Gastrocnemius medialis (tissue), 4 donors: ENCODE measurements at places on chromosomes 1 and 21. TPM values are rescaled to one million over a fixed set of nuclear protein-coding genes. Genes with fewer than 3 reads are reported as not detected.

DNA sequence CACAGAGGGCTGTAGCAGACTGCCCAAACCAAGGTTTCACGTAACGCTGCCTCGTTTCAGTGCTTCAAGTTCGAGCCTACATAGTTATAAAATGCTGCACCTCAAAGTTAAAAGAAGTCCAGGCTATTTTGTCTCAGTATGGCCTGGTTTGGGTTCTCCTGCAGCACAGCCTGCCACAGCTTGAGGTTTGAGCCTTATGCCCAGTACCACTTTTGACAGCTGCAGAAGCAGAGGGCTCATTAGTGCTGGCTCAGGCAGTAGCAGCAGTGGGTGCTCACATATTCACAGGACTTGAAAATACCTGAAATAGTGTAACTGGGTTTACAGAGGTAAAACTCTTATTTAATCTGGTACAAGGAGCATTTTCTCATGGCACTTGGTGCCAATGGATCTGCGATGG lies 15.3 kb downstream of the SPATA46 start:
- no peak overlapping the region for H3K4me3 ChIP-seq
- no peak for DNase-seq
- H3K27me3 ChIP-seq, result no peaks in the 10 kb centered on the region
- no peaks in the 10 kb centered on the region for H3K4me1 ChIP-seq
- H3K27ac ChIP-seq, result no peak overlapping the region

GRCh38 chr1:26999440-26999987 lies 6.0 kb downstream of the TRNP1 start:
- no peak overlapping the region for H3K4me3 ChIP-seq
- H3K36me3 ChIP-seq, result no peaks in the 10 kb centered on the region
- peaks cover 17% of the 10 kb centered on the region for H3K27me3 ChIP-seq
- peaks cover 19% of the 10 kb centered on the region for H3K4me1 ChIP-seq
- peak overlapping the region; percentile 52 for H3K27ac ChIP-seq
- DNase-seq, result peak; percentile 63

The S100A16 gene
- 37.3 TPM for total RNA-seq

The GFI1 gene
- total RNA-seq, result not detected

The MIXL1 gene
- not detected for total RNA-seq

DNA sequence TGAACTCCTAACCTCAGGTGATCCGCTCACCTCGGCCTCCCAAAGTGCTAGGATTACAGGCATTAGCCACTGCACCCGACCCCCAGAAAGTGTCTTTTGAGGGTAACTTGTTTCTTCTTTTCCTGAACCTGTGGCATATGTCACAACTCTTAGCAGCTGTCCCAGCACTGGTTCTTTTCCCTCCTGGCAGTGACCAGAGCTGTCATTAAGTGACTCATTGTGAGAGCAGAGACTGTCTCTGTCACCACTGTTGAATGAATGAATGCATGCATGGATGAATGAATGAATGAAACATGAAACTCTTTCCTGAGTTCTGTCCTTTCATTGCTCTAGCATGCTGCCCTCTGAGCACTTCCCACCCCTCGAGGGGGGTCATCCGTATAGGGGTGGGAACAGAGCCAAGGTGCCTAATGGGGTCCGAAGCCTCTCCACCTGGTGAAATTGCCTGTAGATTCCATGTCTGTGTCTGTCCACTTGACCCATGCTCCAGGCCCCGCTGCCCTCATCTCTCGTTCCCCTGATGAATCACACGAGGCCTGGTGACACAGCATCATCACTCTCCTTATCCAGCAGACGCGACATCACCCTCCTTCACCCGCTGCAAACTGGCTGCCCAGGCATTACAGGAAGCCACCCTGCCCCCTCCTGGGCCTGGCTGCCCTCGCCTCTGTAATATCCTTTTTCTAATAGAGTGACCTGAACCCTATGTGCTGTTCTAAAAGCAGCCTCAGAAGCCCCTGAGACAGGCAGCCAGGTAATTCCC lies 75.0 kb downstream of the IGSF21 start:
- no peak overlapping the region for H3K27ac ChIP-seq
- no peaks in the 10 kb centered on the region for H3K36me3 ChIP-seq
- peaks cover 15% of the 10 kb centered on the region for H3K27me3 ChIP-seq
- DNase-seq, result no peak
- no peaks in the 10 kb centered on the region for H3K4me1 ChIP-seq

DNA sequence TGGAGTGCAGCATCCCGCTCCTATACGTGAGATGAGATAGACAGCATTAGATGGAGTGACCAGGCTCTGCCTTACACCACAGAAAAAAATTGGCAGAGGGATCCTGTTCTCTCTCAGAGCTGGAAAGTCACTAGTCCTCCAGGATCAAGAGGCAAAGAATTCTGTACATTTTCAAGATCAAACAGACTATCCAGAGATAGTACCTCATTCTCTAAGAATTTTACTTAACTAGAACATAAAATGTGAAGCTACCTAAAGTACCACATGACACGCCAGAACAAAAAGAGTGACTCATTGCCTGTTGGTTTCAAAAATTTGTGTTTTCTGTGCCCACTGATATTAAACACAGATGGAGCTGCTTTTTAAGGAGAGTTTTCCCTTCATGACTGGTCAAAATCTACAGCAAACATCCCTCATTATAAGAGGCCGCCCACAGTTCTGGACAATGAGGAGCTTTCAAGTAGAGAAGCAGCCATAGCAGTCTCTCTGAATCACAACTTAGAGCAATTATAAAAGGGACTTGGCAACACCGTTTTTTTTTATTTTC lies 32.3 kb downstream of the CD160 start:
- no peak for DNase-seq
- H3K27ac ChIP-seq, result no peak overlapping the region
- no peaks in the 10 kb centered on the region for H3K4me1 ChIP-seq
- no peaks in the 10 kb centered on the region for H3K27me3 ChIP-seq
- H3K36me3 ChIP-seq, result no peaks in the 10 kb centered on the region
- no peak overlapping the region for H3K4me3 ChIP-seq

GRCh38 chr1:65658122-65658521 lies 134.6 kb upstream of the PDE4B start:
- H3K27ac ChIP-seq, result no peak overlapping the region
- no peak overlapping the region for H3K4me3 ChIP-seq
- H3K4me1 ChIP-seq, result no peaks in the 10 kb centered on the region
- no peaks in the 10 kb centered on the region for H3K36me3 ChIP-seq

The GJB5 gene
- not detected for total RNA-seq

DNA sequence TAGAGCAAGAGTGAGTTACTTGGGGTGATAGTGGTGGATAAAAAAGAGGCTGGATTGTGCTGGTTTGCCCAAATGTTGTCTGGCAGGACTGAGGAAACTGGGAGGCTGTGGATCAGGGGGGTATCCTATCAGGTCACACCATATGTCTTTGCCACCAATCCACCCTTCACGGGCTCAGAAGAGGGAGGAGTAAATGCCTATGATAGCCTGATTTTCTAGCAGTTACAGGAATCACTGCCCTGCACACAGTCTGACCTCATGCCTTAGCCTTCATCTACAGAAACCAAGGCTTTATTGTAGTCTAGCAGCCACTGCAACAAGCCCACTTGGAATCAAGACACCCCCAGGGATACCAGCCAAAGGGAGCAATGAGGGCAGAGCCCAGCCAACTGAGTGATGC lies 51.8 kb downstream of the ATP1A1 start:
- H3K27ac ChIP-seq, result no peak overlapping the region
- no peak overlapping the region for H3K4me3 ChIP-seq
- H3K36me3 ChIP-seq, result no peaks in the 10 kb centered on the region
- no peaks in the 10 kb centered on the region for H3K27me3 ChIP-seq
- DNase-seq, result no peak

The CELA3A gene
- total RNA-seq, result not detected

DNA sequence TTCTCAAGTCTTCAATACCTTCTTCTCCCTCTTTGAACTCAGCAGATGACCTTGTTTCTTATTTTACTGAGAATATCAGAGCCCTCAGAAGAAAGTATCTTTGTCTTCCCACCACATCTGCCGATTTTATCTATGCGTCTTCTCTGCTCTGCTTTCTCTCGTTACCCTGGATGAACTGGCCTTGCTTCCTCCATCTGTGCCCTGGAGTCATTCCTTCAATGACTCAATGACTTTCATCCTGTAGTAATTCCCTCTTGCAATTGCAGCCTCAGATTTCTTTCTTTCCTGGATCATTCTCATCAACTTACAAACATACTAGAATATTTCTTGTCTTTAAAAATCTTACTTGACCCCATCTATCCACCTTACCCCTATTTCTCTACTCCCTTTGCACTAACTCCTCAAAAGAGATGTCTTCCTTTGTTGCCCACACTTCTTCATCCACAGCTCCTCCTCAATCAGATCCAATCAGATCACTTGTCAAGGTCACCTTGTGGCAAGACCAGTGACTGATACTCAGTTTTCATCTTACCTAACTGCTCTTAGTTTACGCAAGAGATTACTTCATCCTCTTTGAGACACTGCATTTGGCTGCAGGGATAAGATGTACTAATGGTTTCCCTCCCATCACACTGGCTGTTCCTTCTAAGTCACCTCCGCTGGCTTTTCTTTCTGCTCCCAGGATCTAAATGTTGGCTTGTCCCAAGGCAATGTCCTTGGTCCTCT lies 8.2 kb upstream of the TGFBR3 start:
- no peaks in the 10 kb centered on the region for H3K27me3 ChIP-seq
- DNase-seq, result no peak
- H3K36me3 ChIP-seq, result no peaks in the 10 kb centered on the region
- H3K4me1 ChIP-seq, result peaks cover 7% of the 10 kb centered on the region
- H3K27ac ChIP-seq, result peak overlapping the region; percentile 27

The PADI1 gene
- not detected for total RNA-seq

DNA sequence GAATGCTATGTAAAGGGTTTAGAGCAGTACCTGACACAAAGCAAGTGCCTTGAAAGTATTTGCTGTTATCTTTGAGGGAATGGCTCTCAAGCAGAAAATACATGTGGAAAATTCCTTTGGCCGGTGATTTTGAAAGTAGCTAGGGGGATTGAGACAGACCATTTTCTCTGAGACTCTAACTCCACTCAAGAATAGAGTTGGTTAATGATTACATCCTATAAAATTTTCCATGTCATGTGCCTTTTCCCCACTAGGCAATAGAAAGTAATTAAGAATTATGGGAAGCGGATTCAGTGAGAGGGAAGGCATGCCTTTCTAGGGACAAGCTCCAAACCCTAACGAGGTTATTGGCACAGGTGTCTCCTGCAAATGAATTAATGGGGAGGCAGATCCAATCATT lies 276.0 kb downstream of the GPATCH2 start:
- H3K4me1 ChIP-seq, result no peaks in the 10 kb centered on the region
- no peak for DNase-seq
- no peak overlapping the region for H3K27ac ChIP-seq
- H3K36me3 ChIP-seq, result no peaks in the 10 kb centered on the region
- no peaks in the 10 kb centered on the region for H3K27me3 ChIP-seq

- H3K36me3 ChIP-seq, result no peaks in the 10 kb centered on the region
- H3K27ac ChIP-seq, result no peak overlapping the region
- no peak for DNase-seq
These were observed 71.5 kb downstream of the POU2F1 start for GRCh38 chr1:167292216-167292615.

The BMP8A gene
- 1.3 TPM for total RNA-seq

GRCh38 chr1:8718850-8719361 lies 98.5 kb downstream of the RERE start:
- no peak overlapping the region for H3K27ac ChIP-seq
- H3K27me3 ChIP-seq, result no peaks in the 10 kb centered on the region
- H3K36me3 ChIP-seq, result no peaks in the 10 kb centered on the region
- H3K4me3 ChIP-seq, result no peak overlapping the region
- DNase-seq, result no peak

DNA sequence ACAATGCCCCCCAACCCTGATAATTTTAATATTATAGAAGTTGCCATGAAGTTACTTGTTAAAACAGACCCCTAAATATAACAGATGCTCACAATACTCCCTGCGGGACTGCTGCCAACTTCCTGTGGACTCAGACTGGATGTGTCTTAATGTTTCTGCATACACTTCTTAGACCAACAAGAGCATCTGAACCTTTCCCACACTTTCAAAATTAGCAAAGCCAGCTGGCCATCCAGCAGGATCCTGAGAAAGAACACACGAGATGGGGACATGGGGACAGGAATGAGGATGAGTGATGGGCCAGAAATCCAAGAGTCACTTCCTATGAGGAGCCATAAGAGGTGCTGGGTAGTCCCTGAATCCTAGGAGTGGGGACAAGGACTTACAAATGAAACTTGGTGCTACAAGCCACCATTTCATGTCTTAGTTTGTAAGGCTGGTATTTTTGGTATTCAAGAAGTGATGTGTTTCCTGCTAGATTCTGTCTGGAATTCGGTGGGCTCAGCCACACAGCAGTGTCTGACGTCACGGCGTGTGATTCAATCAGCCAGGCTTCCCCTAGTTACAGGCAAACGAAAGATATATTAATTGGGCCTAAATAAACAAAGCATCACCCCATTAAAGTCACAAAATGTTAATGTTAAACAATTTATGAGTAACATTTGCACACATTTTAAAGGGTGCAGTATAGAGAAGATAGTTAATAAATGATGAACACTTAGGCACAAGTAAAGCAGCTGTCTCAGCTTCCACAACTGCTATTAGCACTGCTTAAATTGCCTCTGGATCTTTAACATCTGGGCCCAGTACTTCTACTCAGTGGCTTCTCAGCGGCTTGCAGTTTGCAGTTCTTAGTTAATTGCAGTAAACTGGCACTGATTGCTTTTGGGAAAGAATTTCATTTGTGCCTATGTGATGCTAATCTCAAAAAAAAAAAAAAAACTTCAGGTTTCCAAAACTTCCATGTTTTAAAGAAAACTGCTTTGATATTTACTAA lies 41.2 kb upstream of the RGS8 start:
- no peak overlapping the region for H3K27ac ChIP-seq
- no peak for DNase-seq
- no peaks in the 10 kb centered on the region for H3K4me1 ChIP-seq
- no peak overlapping the region for H3K4me3 ChIP-seq
- no peaks in the 10 kb centered on the region for H3K27me3 ChIP-seq

DNA sequence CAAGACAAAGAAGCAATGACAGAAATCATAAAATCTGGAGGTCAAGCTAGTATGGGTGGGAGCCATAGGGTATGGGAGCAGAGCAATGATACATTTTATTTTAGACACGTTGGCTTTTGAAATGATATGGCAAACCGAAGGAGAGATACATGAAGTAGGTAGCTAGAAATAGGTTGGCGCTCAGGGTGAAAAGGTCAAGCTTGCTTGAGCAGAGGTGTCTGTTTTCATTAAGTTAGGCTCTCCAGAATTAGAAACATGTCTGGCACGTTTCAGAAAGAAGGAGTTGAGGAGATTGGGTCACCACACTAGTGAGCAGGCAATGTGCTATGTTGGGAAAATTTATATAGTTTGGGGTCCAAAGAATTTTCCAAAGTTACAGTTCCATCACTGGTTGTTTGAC lies 151.4 kb downstream of the AMY1C start:
- H3K27ac ChIP-seq, result no peak overlapping the region
- no peaks in the 10 kb centered on the region for H3K36me3 ChIP-seq
- peak; percentile 35 for DNase-seq
- H3K27me3 ChIP-seq, result no peaks in the 10 kb centered on the region

The KLHDC9 gene
- total RNA-seq, result 0.89 TPM

GRCh38 chr1:91022518-91022929 lies 689 bp upstream of the ZNF644 start:
- H3K27ac ChIP-seq, result peak overlapping the region; percentile 93
- DNase-seq, result no peak
- H3K4me1 ChIP-seq, result peaks cover 40% of the 10 kb centered on the region
- no peaks in the 10 kb centered on the region for H3K36me3 ChIP-seq
- H3K27me3 ChIP-seq, result no peaks in the 10 kb centered on the region

GRCh38 chr1:195327361-195327760 lies 1280.9 kb downstream of the KCNT2 start:
- H3K36me3 ChIP-seq, result no peaks in the 10 kb centered on the region
- DNase-seq, result no peak
- H3K4me3 ChIP-seq, result no peak overlapping the region
- H3K4me1 ChIP-seq, result no peaks in the 10 kb centered on the region
- no peaks in the 10 kb centered on the region for H3K27me3 ChIP-seq

GRCh38 chr1:1208713-1209433 lies 2.5 kb upstream of the TNFRSF18 start:
- H3K4me3 ChIP-seq, result no peak overlapping the region
- peaks cover 6% of the 10 kb centered on the region for H3K4me1 ChIP-seq
- no peak for DNase-seq

The ALPL gene
- 1.5 TPM for total RNA-seq
